Skin of body (tissue), 3 donors: ENCODE measurements at places on chromosomes 4 and X. TPM values are rescaled to one million over a fixed set of nuclear protein-coding genes. Genes with fewer than 3 reads are reported as not detected.
A peak's percentile ranks its signal among the peaks of the same experiment; 100 is the strongest.

ZXDB gene
- 8.6 TPM for total RNA-seq

CSAG1 gene
- not detected for total RNA-seq

THAP9 gene
- 10.9 TPM for total RNA-seq

MID2 gene
- 18.1 TPM for total RNA-seq

GRK4 gene
- 7.5 TPM for total RNA-seq

SOD3 gene
- 15.2 TPM for total RNA-seq

GUCY1B1 gene
- total RNA-seq: 12.6 TPM

AWAT2 gene
- total RNA-seq: 2.5 TPM

NSG1 gene
- 13.3 TPM for total RNA-seq

CENPVL1 gene
- not detected for total RNA-seq

DNA sequence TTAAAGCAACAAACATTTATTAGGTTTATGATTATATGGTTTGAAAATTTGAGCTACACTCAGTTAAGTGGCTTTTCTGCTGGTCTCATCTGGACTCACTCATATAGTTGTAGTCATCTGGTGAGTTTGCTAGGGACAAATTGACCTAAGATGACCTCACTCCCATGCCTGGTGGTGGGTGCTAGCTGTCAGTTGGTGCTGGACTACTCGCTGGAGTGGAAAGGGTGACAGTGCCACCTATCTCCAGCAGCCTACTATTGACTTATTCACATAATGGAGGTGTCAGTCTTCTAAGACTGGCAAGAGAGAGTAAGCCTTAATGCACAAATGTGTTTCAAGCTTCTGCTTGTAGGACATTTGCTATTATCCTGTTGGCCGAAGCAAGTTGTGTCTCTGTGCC is 88.2 kb downstream of the TASL start:
- no peak for DNase-seq

DNA sequence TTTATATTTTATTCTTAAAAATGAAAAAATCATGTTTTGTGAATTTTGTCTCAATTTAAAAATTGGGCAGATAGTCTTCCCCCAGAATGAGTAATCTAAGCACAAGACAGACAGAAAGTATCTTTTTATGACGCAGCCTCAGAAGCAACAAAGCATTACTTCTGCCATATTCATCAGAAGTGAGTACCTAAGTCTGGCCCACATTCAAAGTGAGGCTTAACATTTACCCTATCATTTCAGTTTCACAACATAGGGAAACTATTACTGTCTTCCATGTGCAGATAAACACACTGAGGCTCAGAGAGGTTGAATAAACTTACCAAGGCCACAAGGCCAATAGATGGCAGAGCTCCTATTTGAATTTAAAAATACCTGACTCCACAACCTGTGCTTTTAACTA is 4.4 kb upstream of the PRDX4 start:
- DNase-seq: no peak

- DNase-seq: no peak
Observed at GRCh38 chrX:110402850-110403221, 44.2 kb downstream of the RTL9 start.

DNA sequence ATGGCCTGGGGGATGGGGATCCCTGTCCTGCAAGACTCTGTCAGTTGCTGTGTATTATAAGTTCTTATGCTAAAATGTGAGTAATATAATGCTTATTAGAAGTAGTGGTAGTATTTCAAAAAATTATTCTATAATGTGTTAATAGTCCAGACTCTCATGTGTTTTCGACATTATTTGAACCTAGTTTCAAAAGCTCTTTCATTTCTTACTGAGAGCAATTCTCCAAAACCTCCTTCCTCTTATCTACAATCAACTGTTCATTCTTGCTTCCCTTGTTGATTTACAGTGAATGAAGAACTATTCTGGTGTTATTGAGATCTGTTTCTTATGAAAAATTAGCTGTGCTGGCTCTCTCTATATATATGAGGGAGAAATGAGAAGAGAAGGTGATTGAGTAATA is 32.9 kb upstream of the PTPN13 start:
- DNase-seq: no peak

- no peak for DNase-seq
Observed at GRCh38 chr4:148780426-148781005, 338.3 kb upstream of the NR3C2 start.

DNA sequence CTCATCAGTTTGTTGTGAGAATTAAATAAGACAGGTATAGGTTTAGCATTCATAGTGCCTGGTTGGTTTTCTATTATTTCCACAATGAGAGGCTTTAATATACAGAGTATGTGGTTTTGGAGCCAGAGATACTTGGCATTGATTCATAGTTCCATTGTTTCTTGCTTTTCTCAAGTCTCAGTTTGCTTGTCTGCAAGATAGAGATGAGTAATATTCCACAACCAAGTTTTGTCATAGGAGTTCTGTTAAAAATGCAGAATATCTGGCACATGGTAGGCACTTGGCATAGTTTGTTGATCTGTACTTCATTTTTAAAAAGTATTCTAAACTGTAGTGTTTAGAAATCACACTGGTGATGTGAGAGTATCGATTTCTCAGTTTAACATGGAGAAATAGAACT is 37.5 kb upstream of the EDA2R start:
- DNase-seq: peak; percentile 32

DNA sequence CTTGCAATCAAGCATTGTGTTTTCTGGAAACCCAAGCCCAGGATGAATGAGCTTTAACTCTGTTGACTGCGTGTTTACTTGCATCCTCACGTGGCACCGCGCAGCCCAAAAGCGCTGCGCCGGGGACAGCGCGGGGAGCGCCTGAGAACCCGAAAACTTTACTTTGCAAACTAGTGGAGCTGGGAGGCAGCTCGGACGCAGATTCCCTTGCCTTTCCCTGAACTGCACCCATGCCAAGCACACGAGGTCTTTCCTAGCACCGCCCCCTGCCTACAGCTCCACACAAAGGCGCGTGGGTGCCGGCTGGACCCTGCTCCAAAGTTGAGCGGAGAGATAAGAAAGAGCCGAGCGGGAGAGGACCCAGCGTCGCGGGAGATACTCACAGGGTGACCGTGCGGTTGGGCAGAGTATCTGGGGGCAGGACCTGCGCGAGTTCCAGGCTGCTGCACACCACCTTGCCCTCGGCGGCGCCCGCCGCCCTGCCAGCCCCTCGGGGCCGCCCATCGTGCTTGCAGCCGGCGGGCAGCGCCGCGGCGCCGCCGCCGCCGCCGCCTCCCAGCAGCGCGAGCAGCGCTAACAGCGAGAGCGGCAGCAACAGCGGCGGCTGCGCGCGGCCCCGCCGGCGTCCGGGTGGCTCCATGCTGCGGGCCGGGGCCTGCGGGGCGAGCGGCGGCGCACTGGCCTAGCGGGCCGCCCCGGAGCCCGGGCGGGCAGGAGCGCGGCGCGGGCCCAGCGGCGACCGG is 550 bp downstream of the ADGRA3 start:
- DNase-seq: peak; percentile 50

DNA sequence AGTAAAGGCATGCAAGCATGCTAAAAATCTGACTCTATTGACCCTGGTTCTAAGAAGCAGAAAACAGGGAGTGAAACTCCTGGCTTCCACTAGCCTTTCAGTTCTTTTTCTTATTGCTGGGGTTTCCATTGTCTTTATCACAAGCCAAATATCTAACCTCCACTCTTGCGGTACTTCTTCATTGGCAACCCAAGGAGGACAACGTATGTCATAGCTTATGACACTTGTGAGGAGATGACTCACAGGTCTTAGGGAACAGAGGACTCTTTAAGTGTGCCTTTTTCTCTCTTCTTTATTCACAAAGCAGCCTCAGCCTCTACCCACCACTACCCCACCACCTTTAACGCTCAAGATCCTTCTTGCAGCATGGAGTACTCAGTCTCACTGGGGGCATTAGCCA is 124.2 kb downstream of the GUCY2F start:
- no peak for DNase-seq

DNA sequence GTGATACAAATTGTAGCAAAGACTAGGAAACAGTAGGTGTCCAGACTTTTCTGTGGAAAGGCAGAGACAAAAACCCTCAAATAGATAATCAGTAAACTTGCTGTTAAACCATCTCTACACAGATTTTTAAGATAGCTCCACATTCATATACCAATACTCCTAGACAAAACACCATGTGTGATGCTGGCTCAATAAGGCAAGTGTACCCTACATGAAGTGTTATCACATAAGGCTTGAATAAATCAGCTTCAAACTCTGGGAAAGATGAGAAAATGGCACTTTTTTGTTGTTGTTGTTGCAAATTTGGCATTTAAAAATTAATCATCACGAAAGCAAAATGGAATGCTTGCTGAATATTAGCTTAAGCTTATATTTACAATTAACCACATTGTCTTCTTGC is 45.1 kb downstream of the DRD5 start:
- DNase-seq: no peak

DNA sequence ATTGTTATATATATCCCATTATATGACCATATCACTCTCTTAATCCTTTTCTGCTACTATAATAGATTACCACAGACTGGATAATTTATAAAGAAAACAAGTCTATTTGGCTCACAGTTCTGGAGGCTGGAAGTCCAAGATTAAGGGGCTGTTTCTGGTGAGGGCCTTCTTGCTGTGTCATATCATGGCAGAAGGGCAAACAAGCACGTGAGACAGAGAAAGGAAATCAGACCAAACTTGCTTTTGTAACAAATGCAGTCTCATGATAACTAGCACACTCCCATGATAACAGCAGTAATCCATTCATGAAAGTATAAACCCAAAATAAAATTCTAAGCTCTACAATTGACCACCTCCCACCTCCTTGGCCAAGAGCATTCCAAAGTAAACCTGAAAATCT is 16.3 kb upstream of the TAB3 start:
- no peak for DNase-seq

- no peak for DNase-seq
Observed at GRCh38 chr4:122065915-122066314, 86.2 kb upstream of the BLTP1 start.

GRCh38 chrX:120294651-120295050 is 16.6 kb downstream of the TMEM255A start:
- no peak for DNase-seq

DNA sequence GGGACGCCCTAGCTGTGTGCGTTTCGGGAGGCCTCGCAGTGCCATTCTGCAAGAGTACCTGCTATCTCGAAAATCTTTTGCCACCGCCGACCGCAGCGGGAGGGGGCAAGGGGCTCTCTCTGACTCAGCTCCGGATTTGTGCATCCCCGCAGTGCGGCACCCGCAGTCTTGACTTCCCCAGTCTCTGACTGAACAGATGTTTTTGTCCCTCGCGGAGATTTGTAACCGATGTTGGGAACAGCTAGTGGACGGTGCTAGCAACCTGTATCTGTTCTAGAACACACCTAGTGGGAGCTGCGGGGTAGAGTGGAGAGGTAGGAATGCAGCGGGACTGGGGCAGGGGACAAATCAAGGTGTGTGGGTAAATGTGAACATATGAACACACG is 17.2 kb downstream of the NKX6-1 start:
- no peak for DNase-seq

DNA sequence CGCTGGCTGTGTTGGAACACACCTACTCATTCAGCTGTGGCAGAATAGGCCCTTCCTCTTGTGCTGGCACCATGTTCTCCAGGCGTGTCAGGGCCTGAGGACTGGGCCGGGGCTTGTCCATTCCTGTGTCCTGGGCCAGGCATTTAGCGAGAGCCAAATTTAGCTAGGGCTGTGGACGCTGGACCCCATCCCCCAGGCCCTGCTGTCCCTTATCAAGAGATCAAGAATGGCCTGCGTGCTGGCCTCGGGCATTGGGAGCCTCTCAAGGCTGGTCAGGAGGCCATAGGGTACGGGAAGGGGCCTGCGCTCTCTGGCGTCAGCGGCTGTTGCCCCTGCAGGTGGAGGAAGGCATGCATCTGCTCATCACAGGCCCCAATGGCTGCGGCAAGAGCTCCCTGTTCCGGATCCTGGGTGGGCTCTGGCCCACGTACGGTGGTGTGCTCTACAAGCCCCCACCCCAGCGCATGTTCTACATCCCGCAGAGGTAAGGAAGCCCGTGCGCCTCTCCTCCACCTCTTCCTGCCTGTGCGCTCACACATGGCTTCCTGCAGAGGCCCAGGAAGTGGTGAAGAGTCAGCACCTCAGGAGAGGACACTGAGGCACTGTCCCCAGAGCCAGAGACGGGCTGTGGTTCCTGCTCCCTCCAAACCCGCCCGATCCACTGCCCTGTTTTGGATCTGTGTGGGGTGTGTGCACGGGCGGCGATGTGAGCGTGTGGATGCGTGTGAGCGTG is 15.3 kb downstream of the ABCD1 start:
- no peak for DNase-seq

DNA sequence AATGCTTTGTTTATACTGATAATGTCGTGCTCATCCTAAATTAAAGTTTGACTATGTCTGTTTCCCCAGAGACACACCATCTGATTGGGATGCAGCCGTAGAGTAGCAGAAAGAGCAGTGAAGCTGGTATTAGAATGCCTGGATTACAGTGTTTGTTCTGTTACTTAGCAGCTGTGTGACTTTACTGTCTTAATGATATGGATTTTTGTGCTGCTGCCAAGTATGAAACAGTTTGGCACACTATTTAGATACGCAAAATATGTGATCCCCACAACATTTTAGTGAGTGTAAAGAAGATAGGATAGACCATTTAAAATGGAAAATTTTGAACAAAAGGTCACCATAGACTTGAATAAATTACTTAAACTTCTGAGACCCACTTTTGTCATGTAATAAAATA is 1.2 kb upstream of the CHIC1 start:
- no peak for DNase-seq

DNA sequence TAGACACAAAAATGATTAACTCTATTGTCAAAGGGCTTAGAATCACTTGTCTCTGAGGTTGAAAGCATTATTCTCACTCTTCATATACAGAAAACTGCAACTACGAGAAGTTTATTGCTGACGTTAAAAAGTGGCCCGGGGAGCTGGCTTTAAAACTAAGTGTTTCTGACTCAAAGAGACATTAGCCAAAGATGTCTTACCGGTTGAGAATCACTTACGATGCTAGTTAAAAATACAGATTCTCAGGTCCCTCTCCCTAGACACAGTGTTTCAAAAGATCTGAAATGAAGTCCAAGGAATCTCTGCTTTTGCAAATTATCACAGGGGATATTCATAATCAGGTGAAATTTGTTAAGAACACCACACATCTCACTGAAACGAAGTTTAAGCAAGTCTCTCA is 1.2 kb downstream of the GNPDA2 start:
- DNase-seq: no peak

GRCh38 chrX:96183843-96184242 is 500.8 kb upstream of the DIAPH2 start:
- DNase-seq: no peak

DNA sequence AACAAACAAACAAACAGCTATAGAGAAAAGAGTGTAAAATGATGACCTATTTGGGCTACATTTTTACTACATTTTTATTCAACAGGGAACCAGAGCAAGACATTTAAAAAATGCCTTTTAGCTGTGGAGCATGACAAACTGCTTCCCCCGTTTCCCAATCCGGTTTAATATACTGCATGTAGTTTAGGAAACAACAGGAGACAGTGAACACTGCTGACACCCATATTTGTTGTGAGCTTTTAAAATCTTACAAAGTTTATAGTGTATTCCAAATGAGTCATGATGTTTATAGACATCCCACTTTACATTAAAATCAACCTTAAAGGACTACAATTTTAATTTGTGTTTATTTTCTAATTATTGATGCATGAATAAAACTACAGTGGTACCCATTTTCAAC is 1238.3 kb downstream of the TECRL start:
- no peak for DNase-seq

GRCh38 chr4:2304877-2305561 is 43.1 kb upstream of the MXD4 start:
- no peak for DNase-seq
